COR-L47 (cell line): ENCODE measurements at places on chromosomes 13 and 19.

- DNase-seq, result no peak
Measured at GRCh38 chr13:44455769-44456168, 82.1 kb downstream of the SERP2 start.

- DNase-seq, result peak; percentile 36
Measured at GRCh38 chr13:20118268-20119140, 42.3 kb downstream of the GJA3 start.

GRCh38 chr13:103734837-103735236 is 668.6 kb upstream of the SLC10A2 start:
- DNase-seq, result no peak

GRCh38 chr13:30159446-30159839 is 147.9 kb downstream of the KATNAL1 start:
- DNase-seq, result no peak

GRCh38 chr13:49400755-49401659 is 42.9 kb downstream of the CAB39L start:
- no peak for DNase-seq

DNA sequence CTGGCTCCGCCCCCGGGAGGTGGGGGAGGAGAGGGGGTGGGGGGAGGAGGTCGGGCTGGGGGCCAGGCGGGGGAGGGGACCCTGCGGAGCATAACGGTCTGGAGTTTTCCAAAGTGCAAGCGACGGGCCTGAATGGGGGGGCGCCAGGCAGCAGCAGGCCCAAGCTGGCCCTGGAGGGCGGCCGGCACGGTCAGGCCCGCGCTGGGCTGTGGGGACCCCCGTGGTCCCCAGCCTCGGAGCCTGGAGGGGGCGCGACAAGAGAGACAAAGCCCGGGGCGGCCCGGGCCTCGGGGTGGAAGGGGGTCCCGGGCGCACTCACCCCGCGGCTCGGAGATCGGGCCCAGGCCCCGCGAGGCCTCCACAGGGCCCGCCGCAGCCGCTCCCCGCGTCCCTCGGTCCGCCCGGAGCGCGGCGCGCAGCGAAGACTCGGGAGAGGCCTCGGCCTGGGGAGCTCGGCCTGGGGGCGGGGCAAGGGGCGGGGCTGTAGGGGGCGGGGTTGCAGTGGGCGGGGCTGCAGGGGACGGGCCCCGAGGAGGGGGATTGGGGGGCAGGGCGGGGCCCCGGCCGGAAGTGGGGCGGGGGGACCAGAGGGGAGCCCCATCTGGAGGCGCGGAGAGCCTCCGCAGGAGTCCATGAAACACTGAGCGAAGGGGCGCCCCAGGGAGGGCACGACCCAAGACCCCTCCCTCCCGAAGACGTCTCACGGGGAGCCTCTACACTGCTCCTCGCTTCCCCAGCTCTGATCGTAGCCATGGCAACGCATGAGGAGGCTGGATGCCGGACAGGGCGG is 47.6 kb downstream of the PTPRS start:
- peak; percentile 34 for DNase-seq

GRCh38 chr13:28093881-28094280 is 6.5 kb downstream of the FLT3 start:
- DNase-seq, result no peak
